D721Med (cell line): ENCODE measurements at places on chromosomes 7 and 10.

DNA sequence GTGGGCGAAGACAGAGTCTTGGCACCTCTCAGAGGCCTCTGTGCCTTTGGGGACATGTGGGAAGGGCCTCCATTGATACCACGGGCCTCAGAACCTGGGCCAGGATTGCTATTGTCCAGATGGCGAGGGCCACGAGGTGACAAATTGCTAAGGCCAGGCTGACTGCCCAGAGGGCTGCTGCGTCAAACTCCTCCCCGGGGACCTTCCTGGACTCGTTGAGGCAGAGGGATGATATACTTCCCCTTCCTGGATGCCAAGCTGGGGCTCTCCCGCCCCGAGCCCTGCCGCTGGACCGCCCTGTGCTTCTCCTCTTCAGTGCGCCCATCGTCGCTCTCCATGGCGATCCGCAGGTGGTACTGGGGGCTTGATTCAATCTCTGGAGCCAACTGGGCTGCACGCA lies 58.9 kb downstream of the LRRC72 start:
- no peak for DNase-seq

DNA sequence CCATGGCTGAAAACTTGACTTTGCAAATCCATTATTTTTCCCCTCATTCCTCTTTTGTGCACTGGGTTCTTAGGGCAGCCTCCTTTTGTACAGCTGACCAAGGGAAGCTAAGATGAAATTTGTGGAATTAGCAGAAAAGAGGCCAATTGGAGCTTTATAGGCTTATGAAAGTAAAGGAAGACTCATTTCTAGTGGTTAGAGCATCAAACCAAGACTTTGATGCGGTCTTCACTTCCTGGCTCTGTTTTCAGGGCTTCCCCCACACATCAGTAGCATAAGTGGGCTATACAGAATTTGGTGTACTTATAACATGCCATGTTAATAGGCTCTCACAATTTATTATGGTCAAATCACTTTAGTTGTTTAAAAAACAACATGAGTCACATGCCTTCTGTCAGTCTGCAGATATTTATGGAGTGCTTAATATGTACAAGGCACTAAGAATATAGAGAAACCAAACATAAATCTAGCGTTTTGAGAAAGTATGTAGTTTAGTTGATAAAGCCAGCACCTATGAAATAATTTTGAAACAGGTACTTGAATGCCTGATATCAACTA lies 5.7 kb downstream of the AUTS2 start:
- no peak for DNase-seq

DNA sequence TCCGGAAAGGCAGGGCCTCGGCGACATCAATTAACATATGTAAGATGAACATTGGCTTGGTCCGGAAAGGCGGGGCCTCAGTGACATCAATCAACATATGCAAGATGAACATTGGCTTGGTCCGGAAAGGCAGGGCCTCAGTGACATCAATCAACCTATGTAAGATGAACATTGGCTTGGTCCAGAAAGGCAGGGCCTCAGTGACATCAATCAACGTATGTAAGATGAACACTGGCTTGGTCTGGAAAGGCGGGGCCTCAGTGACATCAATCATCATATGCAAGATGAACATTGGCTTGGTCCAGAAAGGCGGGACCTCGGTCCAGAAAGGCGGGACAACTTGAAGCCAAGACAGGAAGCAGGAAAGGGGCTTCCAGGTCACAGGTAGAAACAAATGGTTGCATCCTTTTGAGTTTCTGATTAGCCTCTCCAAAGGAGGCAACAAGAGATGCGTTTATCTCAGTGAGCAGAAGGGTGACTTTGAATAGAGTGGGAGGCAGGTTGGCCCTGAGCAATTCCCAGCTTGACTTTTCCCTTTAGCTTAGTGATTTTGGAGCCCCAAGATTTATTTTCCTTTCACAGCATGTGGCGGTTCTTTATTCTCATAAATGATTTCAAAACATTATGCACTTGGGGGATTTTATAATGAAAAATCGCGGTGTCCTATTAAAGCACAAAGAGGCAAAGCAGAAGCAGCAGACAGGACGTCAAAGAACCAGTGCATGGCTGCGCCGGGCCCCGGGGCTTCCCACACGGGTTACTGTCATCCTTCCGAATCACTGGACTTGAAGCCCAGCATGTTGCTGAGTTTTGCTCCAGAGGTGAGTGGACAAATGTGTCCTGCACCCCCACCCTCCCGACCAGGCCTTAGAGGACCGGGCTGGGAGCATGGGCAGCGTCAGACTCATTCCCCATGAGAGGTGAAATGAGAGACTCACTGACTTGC lies 43.1 kb upstream of the EN2 start:
- DNase-seq, result no peak

- no peak for DNase-seq
Measured at GRCh38 chr10:127903789-127904188, 3.1 kb upstream of the PTPRE start.

DNA sequence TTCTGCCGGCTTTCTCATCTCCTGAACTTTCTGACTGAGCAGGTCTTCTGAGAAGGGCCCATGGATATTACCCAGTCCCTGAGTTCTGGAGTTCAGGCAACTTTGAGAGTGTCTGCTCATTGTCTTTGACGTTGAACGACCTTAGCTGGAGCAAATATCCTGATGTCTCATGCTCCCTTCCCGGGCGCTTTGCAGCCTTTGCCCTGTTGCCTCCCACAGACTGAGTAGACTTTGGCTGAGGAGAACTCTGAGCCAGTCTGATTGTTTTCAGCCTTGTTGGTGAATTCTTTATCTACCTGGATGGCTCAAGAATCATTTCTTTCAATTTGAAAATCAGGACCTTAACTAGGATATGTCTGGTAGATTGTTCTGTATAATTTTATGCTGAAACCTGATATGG lies 353.7 kb downstream of the GLRX3 start:
- no peak for DNase-seq

GRCh38 chr10:35043796-35044344 lies 46.3 kb downstream of the CUL2 start:
- DNase-seq, result no peak

DNA sequence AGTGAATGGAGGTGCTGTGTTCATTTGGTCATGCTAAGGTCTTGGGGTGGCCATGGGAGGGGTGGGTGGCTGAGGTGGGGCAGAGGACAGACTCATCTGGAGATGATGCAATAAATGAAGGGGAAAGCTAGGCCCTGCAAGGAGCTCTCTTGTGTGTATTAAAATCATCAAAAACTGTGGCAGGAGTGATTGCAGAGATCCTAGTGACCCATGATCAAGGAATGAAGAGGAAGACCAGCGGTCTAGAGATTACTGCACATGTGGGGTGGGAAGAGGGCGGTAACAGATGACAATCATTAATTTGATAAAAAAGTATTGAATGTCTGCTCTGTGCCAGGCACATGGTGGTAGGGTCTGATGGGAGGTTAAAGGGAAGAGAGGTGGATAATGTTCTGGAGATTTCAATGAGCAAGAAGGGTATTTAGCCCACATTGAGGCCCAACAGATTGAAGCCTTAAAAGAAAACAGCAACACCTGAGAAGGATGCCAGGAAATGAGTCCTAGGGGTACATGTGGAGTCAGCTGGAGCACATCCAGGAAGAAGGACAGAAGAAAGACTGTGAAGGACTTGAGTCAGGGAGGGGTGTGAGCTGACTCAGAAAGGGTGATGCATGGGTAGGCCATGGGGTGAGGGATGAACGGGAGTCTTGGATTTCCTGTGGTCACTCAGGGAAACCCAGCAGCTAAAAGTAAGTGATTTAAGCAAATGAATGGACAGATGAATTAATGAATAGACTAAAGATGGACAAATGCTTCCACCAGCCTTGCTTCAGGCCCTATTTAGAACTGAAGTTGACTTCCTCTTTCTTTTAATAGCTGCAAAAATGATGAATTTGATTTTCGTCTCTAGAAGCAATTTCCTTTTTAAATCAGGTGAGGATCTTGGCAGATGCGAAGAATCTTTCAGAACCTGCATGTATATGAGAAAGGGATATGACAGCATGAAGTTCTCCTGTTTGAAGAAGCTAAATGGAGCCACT lies 83.1 kb upstream of the IGFBP3 start:
- DNase-seq, result no peak

GRCh38 chr7:152709287-152710152 lies 33.6 kb upstream of the XRCC2 start:
- DNase-seq, result no peak

DNA sequence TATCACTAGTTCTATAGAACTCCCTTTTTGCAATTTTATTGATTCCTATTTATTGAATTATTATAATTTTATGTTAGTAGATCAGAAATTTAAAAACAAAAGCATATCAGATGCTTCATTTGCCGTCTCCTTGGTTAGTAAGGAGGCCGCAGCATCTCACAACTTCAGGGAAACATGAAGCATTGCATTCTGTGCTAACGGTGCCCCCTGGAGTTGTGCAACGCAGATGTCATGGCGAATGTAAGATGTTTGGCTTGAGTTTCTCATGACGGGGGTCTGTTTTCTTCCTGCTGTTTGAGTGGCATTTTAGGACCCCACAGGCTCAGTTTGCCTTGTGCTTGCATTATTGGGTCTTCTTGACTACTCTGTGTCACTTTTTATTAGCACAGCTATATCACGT lies 124.8 kb downstream of the CNNM2 start:
- DNase-seq, result no peak

- DNase-seq, result no peak
Measured at GRCh38 chr10:43399320-43400310, 9.4 kb downstream of the HNRNPF start.

DNA sequence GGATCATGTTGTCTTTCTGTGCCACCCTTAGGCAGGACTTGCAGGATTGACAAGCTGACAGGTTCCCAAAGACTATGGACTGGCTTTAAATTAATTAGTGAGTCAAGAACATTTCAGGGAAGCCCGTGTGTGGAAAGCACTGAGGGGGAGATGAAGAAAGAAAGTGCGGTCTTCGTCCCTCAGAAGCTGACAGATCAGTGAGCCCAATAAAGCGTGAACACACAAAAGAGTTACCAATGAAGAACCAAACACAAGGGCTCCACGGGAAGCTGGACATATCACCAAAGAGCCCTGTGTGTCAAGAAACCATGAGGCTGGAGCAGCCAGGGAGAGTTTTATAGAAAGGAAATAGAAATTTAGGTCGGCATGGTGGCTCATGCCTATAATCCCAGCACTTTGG lies 725.8 kb downstream of the PARD3 start:
- no peak for DNase-seq

DNA sequence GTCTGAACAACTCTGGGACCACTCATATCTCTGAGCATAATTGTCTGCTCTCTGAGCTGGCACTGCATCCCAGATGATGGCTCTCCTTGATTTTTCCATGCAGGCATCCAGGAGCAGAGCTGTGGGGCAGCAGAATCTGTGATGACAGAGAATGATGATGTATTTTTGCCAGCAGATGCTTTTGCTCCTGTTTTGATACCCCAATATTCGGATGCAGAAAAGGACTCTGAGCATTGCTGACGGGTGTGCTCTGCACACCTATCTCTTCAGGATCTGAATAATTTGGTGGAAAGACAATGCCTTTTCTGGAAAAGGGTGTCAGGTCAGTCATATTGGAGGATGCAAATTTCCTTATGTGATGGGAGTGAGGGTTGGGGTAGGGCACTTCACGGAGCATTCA lies 735.9 kb downstream of the KCNMA1 start:
- DNase-seq, result no peak

GRCh38 chr10:97000487-97001182 lies 168.5 kb downstream of the LCOR start:
- no peak for DNase-seq
